ENCODE measurements at places on chromosomes 16 and 17. TPM values are rescaled to one million over a fixed set of nuclear protein-coding genes. Genes with fewer than 3 reads are reported as not detected.

Gene ORMDL3
- total RNA-seq, result 48.8 TPM

Gene PLA2G10
- not detected for total RNA-seq

DNA sequence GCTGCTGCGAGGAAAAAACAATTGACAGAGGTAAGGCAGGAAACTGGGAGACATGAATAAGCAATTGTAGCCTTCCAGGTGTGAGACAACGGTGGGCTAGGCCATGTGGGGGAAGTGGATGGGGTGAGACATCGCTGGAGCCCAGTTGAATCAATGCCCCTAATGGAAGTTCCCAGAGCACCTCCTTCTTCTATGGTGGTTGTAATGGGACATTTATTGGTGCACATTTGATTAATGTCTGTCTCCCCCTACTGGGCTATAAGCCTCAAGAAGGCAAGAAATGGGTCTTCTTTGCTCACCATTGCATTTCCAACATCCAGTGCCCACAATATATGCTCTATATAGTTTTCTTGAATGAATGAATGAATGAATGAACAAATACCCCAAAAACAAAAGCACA is 22.7 kb upstream of the CD300E start:
- no peaks in the 10 kb centered on the region for H3K4me1 ChIP-seq
- H3K4me3 ChIP-seq, result no peak overlapping the region
- no peak overlapping the region for H3K27ac ChIP-seq
- H3K27me3 ChIP-seq, result no peaks in the 10 kb centered on the region
- H3K36me3 ChIP-seq, result no peaks in the 10 kb centered on the region

- no peaks in the 10 kb centered on the region for H3K36me3 ChIP-seq
- peaks cover 4% of the 10 kb centered on the region for H3K4me1 ChIP-seq
- no peaks in the 10 kb centered on the region for H3K27me3 ChIP-seq
- no peak overlapping the region for H3K4me3 ChIP-seq
- H3K27ac ChIP-seq, result no peak overlapping the region
- no peak for DNase-seq
Measured at GRCh38 chr17:19345486-19346350, 16.8 kb downstream of the B9D1 start.

Gene DPEP2
- 3.1 TPM for total RNA-seq

Gene ITGAX
- 11.9 TPM for total RNA-seq

- H3K4me1 ChIP-seq, result peaks cover 76% of the 10 kb centered on the region
- no peaks in the 10 kb centered on the region for H3K36me3 ChIP-seq
- H3K27me3 ChIP-seq, result no peaks in the 10 kb centered on the region
Measured at GRCh38 chr16:81451753-81452680, 7.4 kb downstream of the CMIP start.

- no peaks in the 10 kb centered on the region for H3K36me3 ChIP-seq
- no peaks in the 10 kb centered on the region for H3K4me1 ChIP-seq
- peaks cover 5% of the 10 kb centered on the region for H3K27me3 ChIP-seq
- H3K4me3 ChIP-seq, result no peak overlapping the region
- H3K27ac ChIP-seq, result no peak overlapping the region
Measured at GRCh38 chr17:15264542-15264941, 584 bp downstream of the PMP22 start.

DNA sequence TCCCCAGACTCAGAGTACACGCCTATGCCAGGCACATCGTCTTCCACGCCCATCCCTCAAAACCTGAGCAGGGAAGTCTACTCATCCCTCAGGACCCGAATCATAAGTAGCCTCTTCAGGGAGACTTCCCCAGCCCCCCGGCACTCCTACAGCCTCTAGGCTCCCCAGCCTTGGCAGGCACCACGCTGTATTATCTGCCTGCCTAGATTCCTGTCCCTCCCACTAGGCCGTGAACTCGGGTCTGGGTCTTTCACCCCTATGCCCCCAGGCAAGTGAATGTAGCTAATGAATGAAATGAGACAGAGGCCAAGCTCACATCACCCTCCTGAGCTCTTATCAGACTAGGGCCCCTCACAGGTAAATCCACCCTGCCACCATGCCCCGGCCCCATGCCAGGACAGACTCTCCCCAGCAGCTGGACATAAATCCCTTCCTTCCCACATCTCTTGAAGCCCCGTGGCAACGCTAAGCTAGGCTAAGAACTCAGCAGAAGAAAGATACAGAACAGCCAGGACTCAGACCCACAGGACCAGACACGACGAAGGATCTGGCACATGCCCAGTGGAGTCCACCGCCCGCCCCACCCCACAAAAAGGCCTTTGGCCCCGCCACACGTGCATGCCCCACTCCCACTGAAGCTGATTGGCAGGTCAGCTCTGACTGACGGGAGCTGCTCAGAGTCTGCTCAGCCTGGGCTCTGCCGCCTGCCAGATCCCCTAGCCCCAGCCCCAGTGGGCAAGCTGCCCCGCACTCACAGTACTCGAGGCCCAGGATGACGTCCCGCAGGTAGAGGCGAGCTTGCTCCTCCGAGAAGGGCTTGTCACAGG is 13.0 kb downstream of the CAMKK1 start:
- no peak overlapping the region for H3K4me3 ChIP-seq
- no peaks in the 10 kb centered on the region for H3K4me1 ChIP-seq
- no peaks in the 10 kb centered on the region for H3K27me3 ChIP-seq
- H3K27ac ChIP-seq, result no peak overlapping the region
- no peak for DNase-seq

DNA sequence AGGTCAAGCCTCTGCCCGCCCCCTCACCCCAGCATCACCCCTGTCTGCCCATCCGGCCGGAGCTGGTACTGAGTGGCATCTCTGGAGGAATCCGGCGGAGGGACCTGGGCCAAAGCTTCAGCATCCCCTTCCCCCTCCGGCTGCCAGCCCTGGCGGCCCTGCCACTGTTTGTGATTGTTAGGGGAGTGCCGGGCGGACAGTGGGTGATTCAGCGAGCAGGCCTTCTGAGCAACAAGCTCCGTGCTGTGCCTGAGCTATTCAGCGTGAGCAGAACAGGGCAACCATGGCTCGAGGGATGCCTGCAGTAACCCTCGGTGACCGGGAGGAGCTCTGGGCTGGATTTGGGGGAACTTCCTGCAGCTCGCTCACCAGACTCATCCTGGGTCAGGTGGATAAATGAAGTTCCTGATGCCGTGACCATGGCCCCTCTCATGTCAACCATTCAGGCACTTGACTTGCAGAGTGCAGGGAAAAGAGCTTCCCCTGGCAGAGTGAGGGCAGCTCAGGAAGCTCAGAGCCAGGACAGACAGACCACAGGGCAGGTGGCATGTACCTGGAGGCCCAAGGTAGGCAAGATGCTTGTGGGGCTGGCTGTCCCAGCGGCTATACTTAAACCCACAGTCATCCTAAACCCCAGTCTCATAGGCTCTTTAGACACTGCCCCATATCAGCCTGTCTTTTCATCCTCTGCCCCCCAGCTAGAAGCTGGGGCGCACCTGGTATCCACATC is 24.3 kb upstream of the MLKL start:
- H3K4me1 ChIP-seq, result no peaks in the 10 kb centered on the region
- DNase-seq, result peak; percentile 53
- H3K4me3 ChIP-seq, result no peak overlapping the region
- no peaks in the 10 kb centered on the region for H3K36me3 ChIP-seq

Gene FA2H
- 4.2 TPM for total RNA-seq

GRCh38 chr17:48745381-48746275 is 17.1 kb upstream of the HOXB13 start:
- H3K4me1 ChIP-seq, result no peaks in the 10 kb centered on the region
- H3K4me3 ChIP-seq, result no peak overlapping the region
- peaks cover 82% of the 10 kb centered on the region for H3K27me3 ChIP-seq
- no peak for DNase-seq

GRCh38 chr17:8698162-8698971 is 46.3 kb downstream of the CCDC42 start:
- DNase-seq, result peak; percentile 86
- no peaks in the 10 kb centered on the region for H3K4me1 ChIP-seq
- H3K27ac ChIP-seq, result peak overlapping the region; percentile 65
- H3K27me3 ChIP-seq, result no peaks in the 10 kb centered on the region
- H3K4me3 ChIP-seq, result peak overlapping the region; percentile 49
- no peaks in the 10 kb centered on the region for H3K36me3 ChIP-seq

- H3K27ac ChIP-seq, result no peak overlapping the region
- no peak overlapping the region for H3K4me3 ChIP-seq
- H3K36me3 ChIP-seq, result peaks cover 2% of the 10 kb centered on the region
- H3K27me3 ChIP-seq, result no peaks in the 10 kb centered on the region
- no peak for DNase-seq
Measured at GRCh38 chr17:65547253-65547670, 14.2 kb downstream of the AXIN2 start.

DNA sequence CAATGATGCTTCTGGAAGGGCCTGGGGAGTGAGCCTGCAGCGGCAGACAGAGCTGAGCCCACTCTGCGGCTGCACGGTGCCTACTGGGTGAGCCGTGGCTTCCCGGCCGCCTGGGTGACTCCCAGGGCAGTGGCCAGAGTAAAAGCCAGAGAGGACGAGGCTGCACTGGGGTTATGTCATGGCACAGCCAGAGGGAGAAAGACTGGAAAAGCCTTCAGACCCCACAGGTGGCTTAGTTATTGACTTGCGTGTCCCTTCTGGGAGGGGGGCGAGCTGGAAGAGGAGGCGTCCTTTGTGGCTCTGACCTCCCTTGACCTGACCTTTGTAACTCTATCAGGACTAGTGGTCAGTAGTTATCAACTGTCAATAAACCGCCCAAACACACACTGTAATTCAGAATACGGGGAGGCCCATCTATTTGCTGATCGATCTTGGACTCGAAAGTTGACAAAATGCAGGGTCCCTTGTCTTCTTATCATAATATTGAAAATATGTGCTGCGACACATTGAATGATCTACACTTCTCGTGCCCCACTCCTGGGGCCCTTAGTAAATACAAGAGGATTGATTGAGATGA is 385.9 kb upstream of the ZFHX3 start:
- H3K4me3 ChIP-seq, result no peak overlapping the region
- no peaks in the 10 kb centered on the region for H3K27me3 ChIP-seq
- no peak for DNase-seq

Gene CLDN9
- total RNA-seq, result 0.60 TPM

- H3K4me3 ChIP-seq, result no peak overlapping the region
- no peak overlapping the region for H3K27ac ChIP-seq
- DNase-seq, result no peak
- H3K27me3 ChIP-seq, result no peaks in the 10 kb centered on the region
- H3K36me3 ChIP-seq, result no peaks in the 10 kb centered on the region
- H3K4me1 ChIP-seq, result no peaks in the 10 kb centered on the region
Measured at GRCh38 chr16:68399456-68399855, 48.9 kb downstream of the SMPD3 start.

Gene TSNAXIP1
- total RNA-seq, result 3.9 TPM

DNA sequence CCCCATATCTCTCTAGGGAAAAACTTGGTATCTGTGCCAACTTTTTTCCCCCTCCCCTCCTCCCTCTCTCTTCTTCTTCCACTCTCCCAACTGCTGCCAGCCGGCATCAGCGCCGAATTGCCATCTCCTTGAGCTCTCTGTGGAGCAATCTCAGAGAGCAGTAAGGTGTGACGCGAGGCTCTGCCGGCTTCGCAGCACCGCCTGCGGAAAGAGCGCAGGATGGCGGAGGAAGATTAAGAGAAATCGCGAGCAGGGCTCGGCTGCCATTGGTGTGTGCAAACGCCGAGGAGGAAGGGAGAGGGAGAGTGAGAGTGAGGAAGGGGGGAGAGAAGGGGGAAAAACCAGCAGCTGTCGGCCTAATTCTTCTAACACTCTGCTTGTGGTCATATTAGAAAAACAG is 44.2 kb downstream of the NEUROD2 start:
- DNase-seq, result peak; percentile 55
- H3K36me3 ChIP-seq, result peaks cover 8% of the 10 kb centered on the region
- no peak overlapping the region for H3K4me3 ChIP-seq

DNA sequence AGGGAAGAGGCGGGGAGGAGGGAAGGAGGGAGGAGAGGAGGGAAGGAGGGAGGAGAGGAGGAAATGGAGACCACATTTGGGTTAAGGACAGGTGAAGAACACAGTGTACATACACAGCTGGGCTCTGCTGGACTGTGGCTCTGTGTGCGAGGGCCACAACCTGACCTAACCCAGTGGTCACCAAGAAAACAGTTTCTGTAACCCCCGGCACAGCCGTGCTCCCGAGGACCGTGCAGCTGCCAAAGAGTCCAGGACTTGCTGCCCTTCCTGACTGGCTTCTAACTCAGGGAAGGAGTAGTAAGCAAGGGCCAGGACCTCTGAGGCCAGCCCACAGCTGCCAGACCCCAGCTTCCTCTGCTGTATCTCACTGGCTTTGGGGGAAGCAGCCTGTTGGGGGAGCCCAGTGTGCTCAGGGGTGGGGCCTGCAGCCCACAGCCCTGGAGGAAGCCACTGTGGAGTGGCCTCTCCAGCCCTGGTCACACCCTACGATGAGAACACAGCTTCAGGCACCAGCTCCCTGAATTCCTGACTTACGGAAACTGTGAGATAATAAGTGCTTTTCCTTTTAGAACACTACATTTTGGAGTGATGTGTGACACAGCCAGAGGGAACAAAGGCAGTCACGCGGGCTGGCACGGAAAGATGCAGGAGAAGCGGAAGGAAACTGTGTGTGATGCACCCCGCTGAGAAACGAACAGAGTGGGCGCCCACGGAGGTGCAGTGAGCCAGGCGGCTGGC is 32.3 kb downstream of the SLC7A5 start:
- H3K4me1 ChIP-seq, result peaks cover 4% of the 10 kb centered on the region
- no peak overlapping the region for H3K4me3 ChIP-seq
- DNase-seq, result no peak
- H3K27me3 ChIP-seq, result no peaks in the 10 kb centered on the region

GRCh38 chr17:55068862-55069811 is 100.6 kb downstream of the STXBP4 start:
- H3K27me3 ChIP-seq, result no peaks in the 10 kb centered on the region
- H3K36me3 ChIP-seq, result no peaks in the 10 kb centered on the region
- peaks cover 12% of the 10 kb centered on the region for H3K4me1 ChIP-seq
- DNase-seq, result peak; percentile 56
- peak overlapping the region; percentile 69 for H3K27ac ChIP-seq
- no peak overlapping the region for H3K4me3 ChIP-seq

DNA sequence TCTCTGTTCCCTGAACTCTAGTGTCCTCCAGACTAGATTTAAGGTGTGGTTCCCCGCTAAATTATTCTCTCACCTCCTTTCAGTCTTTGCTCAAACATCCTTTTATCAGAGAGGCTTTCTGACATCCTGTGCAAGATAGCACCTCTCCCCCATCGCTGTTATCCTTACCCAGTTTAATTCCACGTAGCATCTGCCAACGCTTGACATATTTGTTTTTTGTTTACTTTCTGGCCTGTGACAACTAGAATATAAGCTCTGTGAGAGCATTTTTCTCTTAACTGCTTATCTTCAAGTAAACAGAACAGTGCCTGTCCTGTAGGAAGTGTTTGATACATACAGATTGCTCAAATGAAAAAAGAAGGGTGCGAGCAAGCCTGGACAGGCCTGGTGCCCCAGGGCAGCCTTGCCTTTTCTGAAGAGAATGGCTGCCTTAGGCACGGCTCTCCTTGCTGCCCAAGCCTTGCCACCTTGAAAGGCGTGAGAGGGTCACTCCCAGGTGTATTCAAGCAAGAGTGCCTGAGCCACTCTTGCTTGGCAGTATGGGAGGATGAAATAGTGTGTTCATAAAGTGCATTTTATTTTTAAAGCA is 9.7 kb downstream of the DYNLL2 start:
- H3K27me3 ChIP-seq, result no peaks in the 10 kb centered on the region
- no peak overlapping the region for H3K4me3 ChIP-seq
- H3K36me3 ChIP-seq, result peaks cover 10% of the 10 kb centered on the region
- H3K27ac ChIP-seq, result no peak overlapping the region
- no peak for DNase-seq

- H3K36me3 ChIP-seq, result peaks cover 4% of the 10 kb centered on the region
- peak; percentile 74 for DNase-seq
- no peaks in the 10 kb centered on the region for H3K4me1 ChIP-seq
- no peaks in the 10 kb centered on the region for H3K27me3 ChIP-seq
- no peak overlapping the region for H3K27ac ChIP-seq
- no peak overlapping the region for H3K4me3 ChIP-seq
Measured at GRCh38 chr17:59914274-59914854, 21.4 kb downstream of the RPS6KB1 start.

- H3K27me3 ChIP-seq, result peaks cover 4% of the 10 kb centered on the region
- H3K36me3 ChIP-seq, result no peaks in the 10 kb centered on the region
- no peaks in the 10 kb centered on the region for H3K4me1 ChIP-seq
- H3K27ac ChIP-seq, result peak overlapping the region; percentile 94
Measured at GRCh38 chr16:3020604-3021448, 658 bp downstream of the TNFRSF12A start.
